Progenitor cell of endocrine pancreas (in vitro differentiated cells): ENCODE measurements at places on chromosomes 5 and 9.

DNA sequence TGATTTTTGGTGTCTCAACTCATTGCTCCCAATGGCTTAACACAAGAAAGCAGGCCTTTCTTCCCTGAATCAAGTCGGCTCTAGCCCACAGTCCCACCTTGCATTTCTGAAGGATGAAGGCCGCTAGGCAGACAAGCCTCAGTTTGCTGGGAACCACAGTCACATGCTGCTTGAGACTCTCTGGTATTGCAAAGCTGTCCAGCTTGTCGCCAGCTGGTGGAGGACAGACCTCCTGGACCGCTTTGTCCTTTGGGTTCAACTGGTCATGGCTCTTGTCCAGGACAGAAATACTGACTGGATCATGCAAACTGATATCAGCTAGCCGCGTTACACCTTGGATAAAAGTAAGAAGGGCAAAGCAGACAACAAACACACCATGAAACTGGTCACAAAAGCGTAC, 23.1 kb downstream of the DDX31 start:
- no peak overlapping the region for H3K27ac ChIP-seq
- peaks cover 37% of the 10 kb centered on the region for H3K36me3 ChIP-seq
- no peaks in the 10 kb centered on the region for H3K27me3 ChIP-seq
- DNase-seq, result no peak
- H3K4me3 ChIP-seq, result no peak overlapping the region
- peaks cover 4% of the 10 kb centered on the region for H3K4me1 ChIP-seq

GRCh38 chr9:136625101-136626065, 37.3 kb upstream of the EGFL7 start:
- peaks cover 5% of the 10 kb centered on the region for H3K27me3 ChIP-seq
- H3K36me3 ChIP-seq, result no peaks in the 10 kb centered on the region
- H3K27ac ChIP-seq, result peak overlapping the region; percentile 17
- H3K4me3 ChIP-seq, result peak overlapping the region; percentile 24
- DNase-seq, result no peak
- H3K4me1 ChIP-seq, result peaks cover 20% of the 10 kb centered on the region

- no peaks in the 10 kb centered on the region for H3K27me3 ChIP-seq
- DNase-seq, result no peak
- H3K27ac ChIP-seq, result no peak overlapping the region
- H3K4me3 ChIP-seq, result no peak overlapping the region
- peaks cover 13% of the 10 kb centered on the region for H3K4me1 ChIP-seq
- no peaks in the 10 kb centered on the region for H3K36me3 ChIP-seq
Observed at GRCh38 chr5:60010328-60010727, 116.8 kb upstream of the PDE4D start.

DNA sequence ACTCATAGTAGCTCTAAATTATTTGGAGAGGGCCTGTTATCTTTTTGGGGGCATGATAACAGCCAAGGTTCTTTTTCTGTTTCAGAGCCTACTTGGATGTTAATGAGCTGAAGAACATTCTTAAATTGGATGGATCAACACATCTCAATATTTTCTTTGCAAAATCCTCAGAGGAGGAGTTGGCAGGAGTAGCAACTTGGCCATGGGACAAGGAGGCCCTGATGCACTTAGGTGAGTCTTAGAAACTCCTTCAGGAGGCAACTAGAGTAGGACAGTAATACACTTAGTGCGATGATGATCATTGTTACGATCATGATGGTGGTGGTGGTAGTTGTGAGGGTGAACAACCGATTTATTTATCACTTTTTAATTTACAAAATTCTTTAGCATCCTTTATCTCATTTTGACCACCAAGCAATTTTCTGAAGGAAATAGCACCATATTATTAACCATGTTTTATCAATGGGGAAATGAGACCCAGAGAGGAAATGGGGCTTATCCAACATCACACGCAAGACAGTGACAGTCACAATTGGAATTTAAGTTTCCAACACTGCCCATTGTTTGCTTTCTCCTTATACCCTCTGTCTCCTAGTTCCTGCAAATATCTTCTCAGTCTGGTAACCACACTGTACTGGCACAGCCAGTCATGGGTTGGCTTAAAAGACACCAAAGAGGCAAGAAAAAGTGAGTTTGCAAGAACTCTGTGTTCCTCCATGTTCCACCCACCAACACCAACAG, 54.0 kb downstream of the PAPPA start:
- H3K27me3 ChIP-seq, result peaks cover 5% of the 10 kb centered on the region
- DNase-seq, result no peak
- no peaks in the 10 kb centered on the region for H3K4me1 ChIP-seq

DNA sequence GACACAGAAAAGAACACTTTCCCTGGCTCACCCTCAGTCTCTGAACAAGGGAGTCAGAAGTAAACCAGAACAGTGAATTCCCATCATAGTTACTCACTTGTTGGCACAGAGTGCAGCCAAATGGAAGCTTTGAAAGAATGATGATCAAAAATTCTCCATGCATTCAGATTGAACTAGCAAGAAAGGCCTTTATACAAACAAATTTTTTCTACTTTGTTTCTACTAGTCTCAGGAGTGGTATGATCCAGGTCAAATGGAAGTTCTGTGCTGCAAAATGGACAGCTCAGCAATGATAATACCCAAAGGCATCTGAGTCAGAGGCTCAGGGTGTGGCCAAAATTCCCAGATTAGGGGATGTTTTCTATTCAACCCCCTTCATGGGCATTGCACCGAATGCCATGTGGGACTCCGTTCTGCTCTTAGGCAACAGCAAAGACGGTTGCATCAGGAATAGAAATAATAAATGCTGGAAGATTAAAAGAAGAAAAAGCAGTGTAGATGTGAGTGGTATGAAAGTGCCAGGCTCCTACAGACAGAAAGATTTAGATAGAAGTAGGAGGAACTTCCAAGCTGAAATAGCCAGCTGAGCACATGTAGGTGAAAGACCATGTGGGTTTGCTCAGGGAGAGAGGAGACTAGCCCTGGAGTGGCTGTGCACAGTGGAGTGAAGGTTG, 24.0 kb upstream of the ASPN start:
- no peaks in the 10 kb centered on the region for H3K36me3 ChIP-seq
- H3K4me1 ChIP-seq, result peaks cover 3% of the 10 kb centered on the region
- no peak overlapping the region for H3K27ac ChIP-seq
- H3K4me3 ChIP-seq, result no peak overlapping the region

DNA sequence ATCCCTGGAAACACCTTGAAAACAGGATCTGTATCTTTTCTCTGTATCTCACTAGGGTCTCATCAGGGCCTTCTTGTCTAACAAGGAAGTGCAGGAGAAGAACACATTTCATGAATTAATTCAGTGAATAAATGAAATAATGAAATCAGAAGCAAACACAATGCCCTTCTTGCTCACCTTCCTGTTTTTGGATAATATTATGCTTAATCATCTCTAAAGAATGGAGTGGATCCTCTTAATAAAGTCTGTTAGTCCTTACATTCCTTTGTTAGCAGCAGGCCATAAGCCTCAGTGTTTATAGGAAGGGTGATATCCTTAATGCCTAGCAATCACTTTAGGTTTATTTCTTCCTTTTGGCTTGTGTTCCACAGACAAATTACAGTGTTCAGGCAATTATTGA, 837.1 kb upstream of the SEMA6A start:
- no peaks in the 10 kb centered on the region for H3K27me3 ChIP-seq
- peaks cover 4% of the 10 kb centered on the region for H3K4me1 ChIP-seq
- DNase-seq, result no peak

DNA sequence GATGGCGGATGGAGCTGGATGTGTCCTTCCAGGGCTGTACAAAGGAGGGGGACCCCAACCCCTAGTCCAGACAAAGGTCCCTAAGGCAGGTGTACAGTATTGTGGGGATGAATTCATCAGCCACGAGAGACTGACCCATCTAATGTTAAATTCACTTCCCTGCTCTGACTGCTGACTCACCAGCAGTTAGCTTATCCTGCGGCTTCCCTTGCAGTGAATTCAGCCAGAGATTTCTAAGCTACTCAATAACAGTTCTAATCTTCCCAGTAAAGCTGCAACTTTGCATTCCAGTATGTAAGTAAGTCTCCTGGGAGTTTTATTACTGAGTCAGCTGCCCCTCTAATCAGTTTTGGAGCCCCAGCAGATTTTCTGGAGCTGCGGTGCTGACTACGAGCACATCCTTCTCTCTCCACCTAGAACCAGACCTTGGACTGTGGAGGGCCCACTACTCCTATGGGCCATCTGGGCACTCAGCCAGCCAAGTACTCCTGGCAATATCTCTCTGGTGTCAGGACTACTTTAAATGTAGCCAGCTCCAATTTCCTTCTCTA, 16.1 kb downstream of the B4GALT1 start:
- no peak overlapping the region for H3K4me3 ChIP-seq
- peaks cover 5% of the 10 kb centered on the region for H3K4me1 ChIP-seq
- DNase-seq, result no peak
- peak overlapping the region; percentile 39 for H3K27ac ChIP-seq

- no peak for DNase-seq
- no peak overlapping the region for H3K27ac ChIP-seq
- H3K36me3 ChIP-seq, result no peaks in the 10 kb centered on the region
- H3K27me3 ChIP-seq, result peaks cover 60% of the 10 kb centered on the region
Observed at GRCh38 chr5:181028032-181028819, 11.8 kb upstream of the BTNL9 start.

DNA sequence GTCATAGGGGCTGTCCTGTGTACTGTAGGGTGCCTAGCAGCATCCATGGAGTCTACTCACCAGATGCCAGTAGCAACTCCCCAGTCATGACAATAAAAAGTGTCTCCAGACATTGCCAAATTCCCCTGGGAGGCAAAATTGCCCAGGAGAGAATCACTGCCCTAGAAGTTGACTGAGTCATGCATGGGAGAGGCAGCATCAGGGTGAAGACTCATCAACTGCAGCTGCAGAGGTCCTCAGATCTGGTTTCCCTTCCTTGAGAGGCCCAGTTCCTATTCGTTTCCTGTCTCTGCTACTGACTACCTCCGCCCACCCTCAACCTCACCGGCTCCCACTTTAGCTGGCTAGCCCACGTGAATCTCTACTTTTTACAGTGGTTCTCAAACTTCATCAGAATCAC, 88.6 kb upstream of the AGXT2 start:
- H3K27me3 ChIP-seq, result no peaks in the 10 kb centered on the region
- no peak for DNase-seq
- H3K36me3 ChIP-seq, result no peaks in the 10 kb centered on the region

GRCh38 chr9:109114670-109115069, 5.1 kb downstream of the TMEM245 start:
- H3K4me1 ChIP-seq, result peaks cover 46% of the 10 kb centered on the region
- no peaks in the 10 kb centered on the region for H3K27me3 ChIP-seq
- no peak for DNase-seq
- no peak overlapping the region for H3K4me3 ChIP-seq

DNA sequence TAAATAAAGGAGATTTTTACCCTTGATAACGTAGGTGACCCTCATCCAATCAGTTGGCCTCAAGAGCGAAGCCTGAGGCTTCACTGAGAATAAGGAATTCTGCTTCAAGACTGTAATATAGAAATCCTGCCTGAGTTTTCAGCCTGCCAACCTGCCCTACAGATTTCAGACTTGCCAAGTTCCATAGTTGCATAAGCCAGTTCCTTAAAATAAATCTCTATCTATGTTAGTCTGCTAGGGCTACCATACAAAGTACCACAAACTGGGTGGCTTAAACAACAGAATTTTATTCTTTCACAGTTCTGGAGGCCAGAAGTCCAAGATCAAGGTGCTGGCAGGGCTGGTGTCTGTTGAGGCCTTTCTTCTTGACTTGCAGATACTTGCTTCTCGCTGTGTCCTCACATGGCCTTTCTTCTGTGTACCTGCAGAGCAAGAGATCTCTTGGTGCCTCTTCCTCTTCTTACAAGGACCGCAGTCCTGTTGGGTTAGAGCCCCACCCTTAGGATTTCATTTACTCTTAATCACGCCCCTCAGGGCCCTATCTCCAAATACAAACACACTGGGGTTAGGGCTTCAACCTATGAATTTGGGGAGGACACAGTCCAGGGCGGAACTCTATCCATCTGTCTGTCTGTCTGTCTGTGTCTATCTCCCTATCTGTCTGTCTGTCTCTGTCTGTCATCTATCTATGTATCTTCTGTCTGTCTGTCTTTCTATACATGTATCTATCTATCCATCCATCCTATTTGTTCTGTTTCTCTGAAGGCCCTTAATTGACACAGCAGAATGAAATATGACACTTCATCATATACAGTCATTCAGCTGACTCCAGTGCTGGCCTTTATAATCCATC, 17.0 kb upstream of the CMBL start:
- no peaks in the 10 kb centered on the region for H3K36me3 ChIP-seq
- peaks cover 9% of the 10 kb centered on the region for H3K4me1 ChIP-seq
- no peak for DNase-seq
- H3K4me3 ChIP-seq, result no peak overlapping the region
- peaks cover 11% of the 10 kb centered on the region for H3K27me3 ChIP-seq

DNA sequence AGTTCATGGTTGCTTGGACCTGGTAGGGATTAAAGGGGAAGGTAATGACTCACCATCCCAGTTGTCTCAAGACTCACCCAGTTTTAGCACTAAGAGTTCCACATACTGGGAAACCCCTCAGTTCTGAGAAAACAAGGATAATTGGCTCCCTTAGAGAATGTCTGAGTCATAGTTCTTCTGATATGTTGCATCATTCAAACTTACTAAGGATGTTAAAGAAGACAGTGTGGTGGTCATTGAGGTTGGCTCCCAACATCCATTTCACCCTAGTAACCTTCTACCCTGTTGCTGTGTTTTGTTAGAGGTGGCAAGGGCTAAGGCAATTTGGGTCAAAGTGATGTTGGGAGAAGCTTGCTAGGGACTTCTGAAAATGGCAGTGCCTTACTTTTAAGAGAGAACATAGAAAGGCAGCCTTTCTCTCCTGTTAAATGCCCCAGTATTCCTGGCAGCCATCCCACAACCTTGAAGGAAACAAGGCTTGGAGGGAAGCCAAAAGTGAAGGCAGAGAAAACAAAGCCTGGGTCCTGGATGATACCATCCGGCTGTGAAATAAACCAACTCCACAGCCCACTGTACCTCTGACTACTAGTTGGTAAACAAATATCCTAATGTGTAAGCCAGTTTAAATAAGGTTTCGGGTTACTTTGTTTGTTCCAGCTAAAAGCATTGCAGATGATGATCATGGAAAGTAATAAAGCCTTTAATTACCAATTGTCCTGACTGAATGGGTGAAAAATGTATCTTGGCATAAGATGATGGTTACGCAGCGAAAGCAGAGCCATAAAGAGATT, 80.4 kb upstream of the ADAMTSL1 start:
- no peak overlapping the region for H3K4me3 ChIP-seq
- no peak for DNase-seq
- no peak overlapping the region for H3K27ac ChIP-seq
- no peaks in the 10 kb centered on the region for H3K36me3 ChIP-seq
- no peaks in the 10 kb centered on the region for H3K27me3 ChIP-seq
- H3K4me1 ChIP-seq, result peaks cover 4% of the 10 kb centered on the region
